ENCODE measurements at places on chromosomes 7 and 10. TPM values are rescaled to one million over a fixed set of nuclear protein-coding genes. Genes with fewer than 3 reads are reported as not detected.

The MYOF gene
- 18.9 TPM for total RNA-seq

DNA sequence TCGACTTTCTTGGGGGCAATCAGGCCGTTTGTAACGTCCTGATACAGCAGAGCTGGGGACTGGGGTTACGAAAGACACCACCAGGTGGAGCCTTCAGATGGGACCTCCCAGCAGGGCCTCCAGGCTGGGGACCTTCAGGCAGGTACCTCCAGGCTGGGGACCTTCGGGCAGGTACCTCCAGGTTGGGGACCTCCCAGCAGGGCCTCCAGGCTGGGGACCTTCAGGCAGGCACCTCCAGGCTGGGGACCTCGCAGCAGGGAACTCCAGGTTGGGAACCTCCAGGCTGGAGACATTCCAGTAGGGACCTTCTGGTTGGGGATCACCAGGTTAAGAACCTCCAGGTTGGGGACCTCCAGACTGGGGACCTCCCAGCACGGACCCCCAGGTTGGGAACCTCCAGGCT, 23.5 kb upstream of the GPR146 start:
- H3K36me3 ChIP-seq: no peaks in the 10 kb centered on the region
- no peaks in the 10 kb centered on the region for H3K27me3 ChIP-seq
- no peak overlapping the region for H3K4me3 ChIP-seq
- no peak overlapping the region for H3K27ac ChIP-seq
- H3K4me1 ChIP-seq: no peaks in the 10 kb centered on the region

DNA sequence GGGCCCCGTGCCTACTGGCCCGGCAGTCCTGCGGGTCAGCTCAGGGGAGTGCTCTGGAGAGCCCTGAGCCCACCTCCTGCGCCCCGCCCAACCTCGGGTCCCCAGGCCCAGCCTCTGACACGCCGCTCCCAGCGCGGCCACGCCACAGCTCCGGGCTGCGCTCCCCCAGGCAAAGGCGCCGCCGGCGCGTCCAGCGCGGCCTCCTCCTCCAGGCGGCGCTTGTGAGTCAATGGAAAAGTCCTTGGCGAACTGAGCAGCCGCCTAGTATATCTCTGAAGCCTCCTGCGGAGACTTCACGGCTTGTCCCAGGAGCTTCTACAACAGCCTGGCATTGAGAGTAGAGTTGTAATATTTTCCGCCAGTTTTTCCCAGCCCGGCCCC, 29.5 kb upstream of the BMS1 start:
- no peaks in the 10 kb centered on the region for H3K4me1 ChIP-seq
- H3K36me3 ChIP-seq: no peaks in the 10 kb centered on the region
- peak; percentile 83 for DNase-seq
- peak overlapping the region; percentile 37 for H3K4me3 ChIP-seq

The PRF1 gene
- 12.7 TPM for total RNA-seq

GRCh38 chr7:6246251-6246917, 26.0 kb downstream of the CYTH3 start:
- H3K36me3 ChIP-seq: no peaks in the 10 kb centered on the region
- H3K27ac ChIP-seq: no peak overlapping the region
- peaks cover 4% of the 10 kb centered on the region for H3K4me1 ChIP-seq
- no peak overlapping the region for H3K4me3 ChIP-seq
